ENCODE measurements at places on chromosomes 11 and 22.
A peak's percentile ranks its signal among the peaks of the same experiment; 100 is the strongest.

GRCh38 chr22:42993651-42994275 lies 21.2 kb downstream of the PACSIN2 start:
- no peak for DNase-seq

DNA sequence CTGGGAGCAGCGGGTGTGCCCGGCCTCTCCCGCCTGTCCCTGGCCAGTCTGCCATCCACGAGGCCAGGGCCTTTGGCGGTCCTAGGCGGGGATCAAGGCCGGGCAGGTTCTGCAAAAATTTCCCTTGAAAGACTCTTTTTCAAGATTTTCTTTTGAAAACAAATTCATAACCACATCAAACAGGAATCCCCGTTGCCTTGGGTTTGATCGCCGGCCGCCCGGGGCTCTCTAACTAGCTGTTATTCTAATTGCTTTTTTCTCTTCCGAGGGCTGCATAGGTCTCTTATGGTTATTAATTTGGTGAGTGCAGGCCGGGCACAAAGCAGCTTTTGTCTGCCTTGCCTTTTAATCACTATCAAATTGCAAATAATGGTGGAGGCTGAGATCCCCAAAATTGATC lies 42.0 kb downstream of the CDKN1C start:
- DNase-seq: no peak

GRCh38 chr22:30296324-30296723 lies 7.0 kb upstream of the CASTOR1 start:
- no peak for DNase-seq

DNA sequence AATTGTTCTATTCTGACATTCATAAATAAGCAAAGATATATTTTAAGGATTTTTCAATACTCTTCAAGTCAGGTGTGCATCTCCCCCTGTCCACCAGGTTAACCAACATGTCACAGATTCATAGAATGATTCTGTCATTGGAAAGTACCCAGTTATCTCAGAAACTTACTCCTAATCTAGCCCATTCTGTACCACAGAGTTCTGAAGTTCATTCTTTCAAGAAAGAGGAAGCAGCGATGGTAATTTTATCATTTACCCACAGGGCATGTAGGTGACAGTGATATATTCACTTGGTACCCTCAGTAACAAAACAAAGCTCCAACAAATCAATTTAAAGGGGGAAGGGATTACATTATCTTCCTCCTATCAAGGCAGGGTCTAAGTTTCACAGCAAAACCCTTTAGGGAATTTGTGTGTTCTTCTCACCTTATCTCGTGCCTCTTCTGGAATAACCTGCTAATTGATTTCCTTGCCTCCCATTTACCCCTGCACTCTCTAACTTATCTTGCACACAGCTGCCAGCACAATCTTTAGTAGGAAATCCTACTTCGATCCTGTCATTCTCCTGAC lies 19.0 kb upstream of the MPPED2 start:
- no peak for DNase-seq

- DNase-seq: no peak
Observed at GRCh38 chr11:82790723-82791484, 57.2 kb upstream of the FAM181B start.

DNA sequence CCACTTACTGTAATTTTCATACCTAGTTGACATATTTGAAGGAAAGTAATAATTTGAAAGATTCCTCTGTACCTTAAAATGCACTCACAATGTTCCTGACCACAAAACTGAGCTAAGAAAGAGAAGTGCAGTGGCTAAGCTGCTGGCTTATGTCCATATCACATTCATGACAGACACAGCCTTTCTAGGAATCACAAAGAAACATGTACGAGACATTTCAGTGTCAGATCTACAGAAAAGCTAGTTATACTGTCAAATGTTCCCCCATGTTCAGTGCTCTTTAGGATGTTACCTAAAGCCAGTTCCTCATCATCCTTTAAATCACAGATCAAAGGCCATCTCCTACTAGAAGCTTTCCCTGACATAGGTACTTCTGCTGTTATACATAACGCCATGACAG lies 142.2 kb upstream of the C11orf58 start:
- DNase-seq: no peak

- DNase-seq: peak; percentile 87
Observed at GRCh38 chr11:61028135-61028729, 56.8 kb downstream of the CD6 start.

DNA sequence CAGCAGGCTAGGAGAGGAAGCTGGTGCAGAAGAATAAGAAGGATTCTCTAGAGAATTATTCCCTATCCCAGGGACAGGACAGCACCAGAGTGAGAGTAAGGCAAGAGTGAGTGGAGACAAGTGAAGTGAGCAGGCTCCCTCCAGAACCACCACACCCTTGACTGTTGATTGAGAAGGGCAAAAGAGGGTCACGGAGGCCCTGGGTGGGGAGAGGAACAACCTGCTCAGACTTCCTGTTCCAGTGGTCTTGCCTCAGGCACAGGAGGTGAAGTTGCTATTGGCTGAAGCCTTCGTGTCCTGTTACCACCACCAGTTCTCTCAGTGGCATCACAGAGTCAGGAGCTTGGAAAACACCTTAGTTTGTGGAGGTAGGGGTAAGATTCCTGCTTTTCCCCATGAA lies 51.7 kb upstream of the CCDC89 start:
- DNase-seq: peak; percentile 23

DNA sequence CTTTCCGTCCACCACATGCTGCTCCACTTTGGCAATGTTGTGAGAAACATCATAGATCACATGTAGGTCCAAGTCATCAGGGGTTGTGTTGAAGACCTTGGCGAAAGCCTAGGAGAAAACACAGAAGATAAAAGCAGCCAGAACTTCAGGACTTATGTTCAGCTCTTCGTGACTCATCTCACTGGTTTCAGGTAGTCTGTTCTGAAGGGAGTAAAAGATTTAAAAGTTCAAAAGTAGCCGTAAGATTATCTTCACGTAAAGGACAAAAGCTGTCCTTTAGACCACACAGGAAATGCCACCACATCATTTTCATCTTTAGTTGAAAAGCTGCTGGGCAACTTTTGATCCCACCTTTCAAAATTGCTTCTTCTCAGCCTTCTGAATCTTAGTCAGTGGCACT lies 16.9 kb downstream of the RTCB start:
- DNase-seq: no peak

DNA sequence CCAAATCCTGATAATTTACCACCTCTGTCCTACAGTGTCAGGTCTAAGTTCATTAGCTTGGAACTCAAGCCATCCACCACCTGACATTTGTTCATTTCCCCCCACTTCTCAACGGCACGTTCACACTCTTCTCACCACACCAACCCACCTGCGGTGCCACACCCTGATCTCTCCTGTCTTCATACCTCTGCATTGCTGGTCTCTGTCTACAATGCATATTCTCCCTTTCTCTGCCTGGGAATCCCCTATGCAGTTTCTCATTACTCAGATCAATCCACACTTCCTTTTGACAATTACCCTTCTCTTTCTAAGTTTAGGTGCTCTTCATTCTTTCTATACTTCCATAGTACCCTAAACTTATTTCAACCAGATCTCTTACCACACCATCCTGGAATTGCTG lies 20.4 kb upstream of the EMSY start:
- DNase-seq: peak; percentile 44

GRCh38 chr11:1382429-1382828 lies 7.3 kb upstream of the BRSK2 start:
- no peak for DNase-seq

DNA sequence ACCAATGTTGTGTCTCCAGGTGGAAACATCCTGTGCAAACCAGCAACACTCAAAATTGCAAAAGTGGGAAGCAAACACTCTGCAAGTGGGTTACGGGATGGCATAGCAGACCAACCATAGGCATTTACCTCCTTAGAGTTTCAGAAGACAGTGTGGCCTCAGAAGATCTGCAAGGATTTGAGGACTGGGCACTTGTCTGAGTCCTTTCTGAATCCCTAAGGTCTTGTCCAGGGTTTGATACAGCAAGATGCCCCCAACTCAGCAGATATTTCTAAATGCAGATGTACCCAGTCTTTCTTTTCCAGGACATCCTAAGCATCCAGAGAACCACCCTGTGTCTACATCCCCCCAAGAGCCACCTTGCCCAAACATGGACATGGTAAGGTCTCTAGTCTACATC lies 51.7 kb upstream of the SHANK2 start:
- no peak for DNase-seq

GRCh38 chr22:23356094-23356493 lies 175.8 kb downstream of the BCR start:
- no peak for DNase-seq

DNA sequence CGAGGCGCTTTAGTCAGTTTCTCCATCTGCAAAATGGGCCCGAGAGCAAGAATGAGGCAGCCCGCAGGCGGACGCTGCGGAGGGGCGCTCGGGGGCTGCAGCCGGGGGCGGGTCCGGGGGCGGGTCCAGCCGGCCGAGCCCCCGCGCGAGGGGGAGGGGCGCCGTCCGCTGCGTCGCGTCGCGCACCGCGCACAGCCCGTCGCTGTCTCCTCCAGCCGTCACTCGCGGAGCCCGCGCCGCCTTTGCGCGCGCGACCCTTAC lies 282 bp downstream of the PC start:
- DNase-seq: no peak

GRCh38 chr11:80698637-80699036 lies 1257.8 kb upstream of the TENM4 start:
- DNase-seq: no peak

- no peak for DNase-seq
Observed at GRCh38 chr22:49094151-49094550, 733.5 kb downstream of the BRD1 start.

DNA sequence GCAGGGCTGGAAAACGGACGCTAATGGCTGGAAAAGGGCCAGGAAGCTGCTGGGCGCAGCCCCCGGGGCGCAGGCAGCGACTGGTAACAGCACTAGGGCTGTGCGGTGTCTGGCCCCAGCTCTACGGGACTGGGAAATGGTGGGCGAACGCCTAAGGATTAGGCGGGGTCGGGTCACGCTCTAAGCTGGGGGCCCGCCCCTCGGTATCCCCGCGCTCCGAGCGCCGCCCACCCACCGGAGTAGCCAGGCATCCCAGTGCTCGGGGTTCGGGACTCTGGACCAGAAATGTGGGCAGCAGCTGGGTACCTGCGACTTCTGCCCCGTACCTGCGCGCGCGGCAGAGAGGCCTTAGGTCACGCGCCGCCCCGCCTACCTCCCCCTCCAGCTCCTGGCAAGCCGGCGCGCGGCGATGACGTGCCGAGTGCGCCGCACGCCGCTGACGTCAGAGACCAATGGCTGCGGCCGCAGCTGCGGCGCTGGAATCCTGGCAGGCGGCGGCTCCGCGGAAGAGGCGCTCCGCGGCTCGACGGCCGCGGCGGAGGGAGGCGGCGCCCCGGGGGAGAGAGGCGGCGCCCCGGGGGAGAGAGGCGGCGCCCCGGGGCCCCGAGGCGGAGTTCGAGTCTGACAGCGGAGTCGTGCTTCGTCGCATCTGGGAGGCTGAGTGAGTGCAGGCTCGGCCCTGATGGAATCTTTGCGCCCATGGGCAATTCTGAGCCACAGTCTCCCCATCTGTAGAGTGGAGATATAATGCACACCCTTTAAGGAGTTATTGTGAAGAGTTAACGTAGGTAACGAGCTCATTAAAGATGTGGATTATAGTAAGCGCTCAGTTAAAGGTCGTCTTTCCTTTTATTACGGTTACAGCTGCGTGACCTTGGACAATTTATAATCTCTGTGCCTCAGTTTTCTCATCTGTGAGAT lies at the start of the genes HPS4 and SRRD:
TSS of gene HPS4 (minus strand) at position 345 of the 921 bp plus-strand sequence. CDS start 2,021 bp downstream, outside the sequence.
TSS of gene SRRD (plus strand) at position 439 of the 921 bp plus-strand sequence. CDS start at position 453, 14 bp downstream.
- peak; percentile 95 for DNase-seq

DNA sequence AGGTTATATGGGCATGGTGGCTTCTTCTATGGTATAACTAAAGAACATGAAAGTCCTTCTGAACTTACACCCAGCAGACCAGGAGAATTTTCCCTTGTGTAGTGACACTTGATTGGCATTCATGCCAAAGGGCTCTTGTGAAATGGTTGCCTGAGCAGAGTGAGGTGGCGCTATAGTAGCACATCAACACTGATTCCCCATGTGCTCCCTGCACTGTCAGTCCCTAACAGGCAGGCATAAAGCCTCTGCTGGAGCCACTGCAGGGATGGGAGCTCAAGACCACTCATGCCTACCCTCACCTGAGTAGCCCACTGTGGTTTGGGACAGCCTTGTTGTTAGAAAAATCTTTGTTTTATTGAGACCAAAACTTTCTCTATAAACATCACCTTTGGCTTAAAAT lies 92.6 kb upstream of the LIN7C start:
- no peak for DNase-seq
